ENCODE measurements at places on chromosomes 7 and 10.

- DNase-seq, result no peak
Measured at GRCh38 chr10:73813333-73813732, 1.9 kb upstream of the NDST2 start.

DNA sequence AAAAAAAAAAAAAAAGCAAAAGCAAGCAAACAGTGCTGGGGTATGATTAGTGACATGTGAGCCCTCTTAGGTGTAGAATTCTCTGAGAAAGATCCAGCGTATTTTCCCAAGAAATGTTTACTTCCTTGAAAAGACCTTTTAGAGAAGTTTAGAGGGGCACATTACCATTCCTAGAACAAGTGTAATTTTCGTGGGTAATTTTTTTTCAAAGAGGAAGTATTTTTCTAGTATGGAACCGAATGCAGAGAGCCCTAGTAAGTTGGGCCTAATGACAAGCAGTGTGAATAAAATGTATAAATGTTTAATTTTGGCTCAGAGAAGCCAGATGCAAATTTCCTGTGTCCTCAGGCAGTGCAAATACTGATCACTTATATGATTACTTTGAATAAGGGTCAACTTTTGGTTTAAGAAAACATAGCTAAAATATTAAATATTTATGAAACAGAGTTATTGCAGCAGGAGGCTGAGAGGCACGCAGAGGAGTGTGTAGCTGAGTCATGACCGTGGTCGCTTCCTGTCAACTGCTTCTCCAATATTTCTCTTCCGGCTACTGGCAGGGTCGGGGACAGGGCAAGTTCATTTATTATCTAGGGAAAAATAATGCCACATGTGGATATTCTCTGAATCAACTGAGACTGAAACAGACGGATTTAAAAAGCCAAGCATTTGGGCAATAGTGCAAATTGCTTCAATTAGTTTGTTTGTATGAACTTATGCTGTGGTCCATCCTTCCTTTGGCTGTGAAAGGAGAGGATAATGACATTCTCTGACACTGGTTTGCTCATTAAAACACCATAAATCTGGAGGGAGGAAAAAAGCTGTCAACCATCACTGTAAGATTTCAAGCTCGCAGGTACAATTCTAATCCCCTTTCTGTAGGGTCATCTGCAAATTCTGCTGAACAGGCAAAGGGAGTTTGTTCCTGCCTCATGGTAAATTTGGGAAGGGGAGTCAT is 495.2 kb downstream of the GLRX3 start:
- DNase-seq, result no peak

- no peak for DNase-seq
Measured at GRCh38 chr10:129927351-129928120, 36.5 kb downstream of the EBF3 start.

DNA sequence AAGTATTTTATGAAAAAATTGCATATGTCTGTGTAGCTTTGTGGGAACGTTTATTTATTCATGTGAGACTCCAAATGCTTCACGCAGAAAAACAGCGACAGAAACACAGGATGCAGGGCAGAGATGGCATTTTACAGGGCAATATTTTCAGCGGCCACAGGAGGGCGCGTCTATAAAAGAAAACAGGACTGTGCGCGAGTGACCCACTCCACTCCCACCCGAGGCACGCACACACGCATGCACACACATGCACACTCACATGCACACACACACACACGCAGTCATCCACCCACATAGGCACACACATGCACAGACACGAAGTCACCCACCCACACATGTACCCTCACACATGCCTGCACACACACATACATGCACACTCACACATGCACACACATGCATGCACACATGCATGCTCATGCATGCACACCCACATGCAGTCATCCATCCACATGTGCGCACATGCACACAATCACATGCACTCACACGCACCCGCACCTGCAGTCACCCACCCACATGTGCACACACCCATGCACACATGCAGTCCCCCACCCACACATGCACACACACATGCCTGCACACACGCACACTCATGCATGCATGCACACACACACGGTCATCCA is 96.3 kb downstream of the DNAJB6 start:
- DNase-seq, result no peak

DNA sequence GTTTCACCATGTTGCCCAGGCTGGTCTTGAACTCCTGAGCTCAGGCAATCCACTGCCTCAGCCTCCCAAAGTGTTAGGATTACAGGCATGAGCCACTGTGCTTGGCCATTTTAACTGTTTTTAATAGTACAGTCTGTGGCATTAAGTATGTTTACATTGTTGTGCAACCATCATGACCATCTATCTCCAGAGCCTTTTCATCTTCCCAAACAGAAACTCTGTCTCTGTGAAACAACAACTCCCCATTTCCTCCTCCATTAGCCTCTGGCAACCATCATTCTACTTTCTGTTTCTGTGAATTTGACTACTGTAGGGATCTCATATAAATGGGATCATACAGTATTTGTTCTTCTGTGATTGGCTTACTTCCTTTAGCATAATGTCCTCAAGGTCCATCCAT is 48.3 kb upstream of the SEPHS1 start:
- DNase-seq, result no peak

- no peak for DNase-seq
Measured at GRCh38 chr10:1576467-1577372, 160.6 kb downstream of the ADARB2 start.

DNA sequence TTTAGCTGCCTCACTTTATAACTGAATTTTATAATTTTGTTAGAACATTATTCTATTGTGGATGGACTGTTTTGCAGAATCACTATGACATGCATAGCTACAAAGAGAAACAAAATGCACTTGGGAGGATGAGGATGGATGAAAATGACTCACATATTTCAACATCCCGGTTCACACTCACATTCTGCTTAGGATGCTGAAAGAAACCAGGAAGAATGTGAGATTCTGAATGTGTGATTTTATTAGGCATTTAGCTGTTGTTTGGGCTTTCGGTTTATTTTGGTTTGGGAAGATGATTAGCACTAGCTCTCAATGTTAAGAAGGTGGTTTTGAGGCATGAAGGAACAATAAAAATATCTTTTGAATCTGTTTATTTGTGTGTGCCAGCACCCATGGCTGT is 235.5 kb downstream of the SEMA3E start:
- no peak for DNase-seq

- DNase-seq, result no peak
Measured at GRCh38 chr10:68239596-68240150, 7.8 kb upstream of the ATOH7 start.

GRCh38 chr7:28627263-28627653 is 214.9 kb downstream of the CREB5 start:
- DNase-seq, result no peak

DNA sequence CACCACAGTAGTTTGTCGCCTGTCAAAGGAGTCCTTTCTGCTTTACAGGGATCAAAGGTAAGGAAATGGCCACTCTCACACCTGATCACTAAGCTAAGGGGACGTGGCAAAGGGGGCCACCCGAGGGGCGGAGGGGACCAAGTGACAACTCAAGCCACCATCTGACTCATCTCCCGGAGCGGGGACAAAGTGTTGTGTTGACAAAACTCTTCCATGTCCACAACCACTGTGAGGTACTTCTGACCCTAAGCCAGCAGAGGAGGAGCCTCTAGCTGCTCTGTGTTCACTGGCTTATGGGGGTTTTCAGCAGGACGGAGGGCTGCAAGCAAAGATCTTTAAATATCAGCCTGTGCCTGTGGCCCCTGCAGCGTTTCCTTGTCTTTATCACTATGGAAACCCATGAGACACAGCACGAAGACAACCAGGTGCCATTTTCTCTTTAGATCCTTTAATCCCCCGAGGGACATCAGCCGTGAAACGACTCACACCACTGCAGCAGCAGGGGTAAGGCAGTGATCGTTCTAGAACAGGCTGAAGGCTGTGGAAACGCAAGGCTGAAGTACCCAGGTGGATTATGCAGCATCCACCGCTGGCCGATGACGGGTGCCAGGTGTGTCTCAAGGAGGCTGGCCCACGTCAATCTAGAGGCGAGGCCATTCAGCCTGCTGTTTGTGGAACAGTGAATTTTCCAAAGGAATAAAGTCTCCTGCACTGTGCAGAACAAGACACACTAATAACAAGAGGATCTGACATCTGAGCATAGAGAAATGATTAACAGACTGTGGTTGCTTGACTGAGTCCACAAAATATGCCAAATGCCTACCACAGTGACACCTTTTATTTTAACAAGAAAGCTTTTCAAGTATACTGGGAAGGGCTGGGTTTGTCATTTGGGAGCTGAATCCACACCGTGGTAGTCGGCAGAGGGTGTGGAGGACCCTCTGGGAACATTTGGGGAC is 26.6 kb upstream of the DDC start:
- DNase-seq, result no peak

- DNase-seq, result no peak
Measured at GRCh38 chr7:3538041-3538440, 237.0 kb downstream of the SDK1 start.

GRCh38 chr7:142671506-142671905 is 77.8 kb upstream of the PRSS1 start:
- no peak for DNase-seq

GRCh38 chr10:20874261-20874660 is 22.9 kb downstream of the NEBL start:
- DNase-seq, result no peak

- DNase-seq, result no peak
Measured at GRCh38 chr7:26668821-26669220, 195.6 kb downstream of the SKAP2 start.

- no peak for DNase-seq
Measured at GRCh38 chr10:72328045-72328828, 26.5 kb downstream of the DNAJB12 start.

GRCh38 chr7:51455086-51455485 is 138.5 kb upstream of the COBL start:
- no peak for DNase-seq

- no peak for DNase-seq
Measured at GRCh38 chr10:14137391-14137790, 193.3 kb downstream of the FRMD4A start.

DNA sequence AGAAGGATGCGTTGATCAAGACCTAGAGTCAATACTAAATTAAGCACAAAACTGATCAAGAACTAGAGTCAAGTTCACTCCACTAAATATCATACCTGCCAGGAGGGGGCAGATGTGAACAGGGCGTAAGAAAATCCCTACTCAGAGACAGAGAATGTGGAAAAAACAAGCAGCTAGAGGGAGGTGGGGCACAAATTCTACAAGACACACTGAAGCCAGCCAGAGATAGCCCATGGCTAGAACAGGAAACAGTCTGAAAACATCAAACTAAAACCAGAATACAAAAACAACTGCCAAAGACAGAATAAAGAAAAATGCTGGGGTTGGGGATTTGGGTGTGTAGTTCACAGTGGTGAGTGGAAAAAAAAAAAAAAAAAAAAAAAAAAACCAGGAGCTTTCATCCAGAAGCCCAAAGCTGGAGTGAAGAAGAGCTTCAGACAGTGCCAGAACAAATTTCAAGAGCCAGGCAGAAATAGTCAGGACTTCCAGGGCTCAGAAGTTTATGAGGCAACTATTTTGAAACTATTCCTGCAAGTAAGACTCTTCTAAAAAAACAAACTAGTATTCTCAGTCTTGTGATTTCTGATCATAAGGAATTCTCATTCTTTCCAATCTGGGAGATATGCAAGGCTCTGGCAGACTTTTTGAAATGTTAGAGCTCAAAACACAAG is 118.3 kb downstream of the CCDC71L start:
- peak; percentile 77 for DNase-seq

GRCh38 chr7:1848911-1849311 is 178.8 kb downstream of the ELFN1 start:
- DNase-seq, result no peak

GRCh38 chr7:28052933-28053332 is 127.7 kb downstream of the JAZF1 start:
- no peak for DNase-seq
